Activated naive CD4-positive, alpha-beta T cell treated with anti-CD3 and anti-CD28 coated beads for 36 hours (primary cell): ENCODE measurements at places on chromosomes 3 and 15.
A peak's percentile ranks its signal among the peaks of the same experiment; 100 is the strongest.

DNA sequence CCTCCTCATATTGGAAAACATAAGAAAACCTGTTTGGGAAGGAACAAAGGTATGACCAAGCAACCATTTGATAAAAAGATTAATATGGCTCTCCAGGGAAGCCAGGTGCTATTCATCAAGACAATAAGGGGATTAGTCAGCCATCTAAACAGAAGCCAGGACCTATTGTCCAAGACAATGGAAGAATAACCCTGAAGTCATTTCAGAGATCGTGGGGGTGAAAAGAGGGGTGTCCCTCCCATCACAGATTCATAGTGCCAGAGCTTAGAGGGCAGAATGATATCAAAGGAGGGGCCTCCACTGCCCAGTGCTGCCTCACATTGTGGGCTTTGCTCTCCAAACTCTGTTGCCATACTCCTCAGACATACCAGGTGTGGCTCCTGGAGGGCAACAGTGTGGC lies 73.5 kb downstream of the DAPK2 start:
- H3K36me3 ChIP-seq, result no peaks in the 10 kb centered on the region
- H3K4me3 ChIP-seq, result no peak overlapping the region
- H3K27me3 ChIP-seq, result no peaks in the 10 kb centered on the region
- no peak for DNase-seq
- H3K4me1 ChIP-seq, result peaks cover 22% of the 10 kb centered on the region
- no peak overlapping the region for H3K27ac ChIP-seq

- no peaks in the 10 kb centered on the region for H3K27me3 ChIP-seq
- no peak overlapping the region for H3K4me3 ChIP-seq
- peak; percentile 3 for DNase-seq
- peaks cover 5% of the 10 kb centered on the region for H3K4me1 ChIP-seq
- no peaks in the 10 kb centered on the region for H3K36me3 ChIP-seq
Measured at GRCh38 chr15:78749831-78750230, 61.4 kb downstream of the ADAMTS7 start.

GRCh38 chr3:99625643-99626416 lies 12.6 kb upstream of the COL8A1 start:
- DNase-seq, result no peak
- no peaks in the 10 kb centered on the region for H3K36me3 ChIP-seq
- H3K4me3 ChIP-seq, result no peak overlapping the region
- H3K27ac ChIP-seq, result no peak overlapping the region

GRCh38 chr3:27194861-27195483 lies 174.2 kb downstream of the NEK10 start:
- no peaks in the 10 kb centered on the region for H3K36me3 ChIP-seq
- no peaks in the 10 kb centered on the region for H3K27me3 ChIP-seq
- no peaks in the 10 kb centered on the region for H3K4me1 ChIP-seq
- DNase-seq, result no peak

GRCh38 chr3:10852066-10852808 lies 36.2 kb downstream of the SLC6A11 start:
- no peak overlapping the region for H3K27ac ChIP-seq
- H3K4me1 ChIP-seq, result peaks cover 6% of the 10 kb centered on the region
- H3K4me3 ChIP-seq, result no peak overlapping the region
- peaks cover 28% of the 10 kb centered on the region for H3K27me3 ChIP-seq

DNA sequence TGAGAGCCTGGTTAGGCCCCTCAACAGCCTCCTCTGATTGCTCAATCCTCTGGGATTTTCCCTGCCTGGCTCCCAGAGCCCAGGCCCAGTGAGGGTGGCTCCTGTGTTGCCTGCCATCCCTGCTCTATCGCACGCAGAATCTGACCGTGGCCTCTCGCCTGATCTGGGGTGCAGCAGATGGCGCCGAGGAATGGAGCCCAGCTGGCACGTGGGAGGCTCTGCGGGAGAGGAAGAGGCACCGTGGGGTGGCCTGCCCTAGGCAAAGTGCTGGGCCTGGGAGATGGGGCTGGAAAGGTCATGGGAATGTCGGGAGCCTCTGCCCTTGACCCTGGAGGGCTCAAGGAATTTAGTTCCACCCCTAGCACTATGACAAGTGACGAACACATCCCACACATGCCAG lies 10.3 kb downstream of the SV2B start:
- DNase-seq, result no peak
- H3K4me1 ChIP-seq, result no peaks in the 10 kb centered on the region
- H3K36me3 ChIP-seq, result no peaks in the 10 kb centered on the region

GRCh38 chr15:64942356-64942755 lies 30.7 kb downstream of the ANKDD1A start:
- no peaks in the 10 kb centered on the region for H3K27me3 ChIP-seq
- no peak overlapping the region for H3K27ac ChIP-seq
- no peaks in the 10 kb centered on the region for H3K4me1 ChIP-seq
- no peaks in the 10 kb centered on the region for H3K36me3 ChIP-seq

DNA sequence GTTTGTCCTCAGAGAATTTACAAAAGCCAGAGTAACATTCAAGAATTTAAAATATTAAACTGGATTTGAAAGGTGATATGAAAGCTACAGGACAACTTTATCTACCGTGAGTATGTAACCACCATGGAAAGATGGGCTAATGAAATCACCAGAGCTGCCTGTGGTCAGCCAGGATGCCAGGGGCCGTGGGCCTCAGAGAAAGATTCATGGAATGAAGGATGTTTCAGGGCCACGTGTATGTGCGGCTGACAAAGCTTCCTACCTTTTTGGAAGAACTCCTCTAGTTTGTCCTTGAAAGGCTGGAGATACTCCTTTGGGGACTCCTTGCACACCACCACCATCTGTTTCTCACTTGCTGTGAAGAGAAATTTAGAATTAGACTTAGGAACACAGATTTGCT lies 138.9 kb downstream of the GREM1 start:
- DNase-seq, result no peak
- no peak overlapping the region for H3K27ac ChIP-seq
- no peaks in the 10 kb centered on the region for H3K4me1 ChIP-seq
- peaks cover 2% of the 10 kb centered on the region for H3K27me3 ChIP-seq

- H3K4me1 ChIP-seq, result peaks cover 45% of the 10 kb centered on the region
- H3K36me3 ChIP-seq, result peaks cover 9% of the 10 kb centered on the region
- H3K4me3 ChIP-seq, result no peak overlapping the region
- no peaks in the 10 kb centered on the region for H3K27me3 ChIP-seq
- no peak for DNase-seq
Measured at GRCh38 chr15:85622221-85622831, 172.4 kb downstream of the KLHL25 start.

- H3K36me3 ChIP-seq, result no peaks in the 10 kb centered on the region
Measured at GRCh38 chr3:17845026-17845812, 102.8 kb upstream of the TBC1D5 start.

GRCh38 chr3:185313693-185314246 lies 49.2 kb upstream of the MAP3K13 start:
- peaks cover 14% of the 10 kb centered on the region for H3K36me3 ChIP-seq
- peaks cover 7% of the 10 kb centered on the region for H3K4me1 ChIP-seq
- no peak overlapping the region for H3K4me3 ChIP-seq
- DNase-seq, result no peak
- peaks cover 6% of the 10 kb centered on the region for H3K27me3 ChIP-seq
- H3K27ac ChIP-seq, result no peak overlapping the region

GRCh38 chr15:77118882-77119321 lies 48.0 kb upstream of the TSPAN3 start:
- H3K27me3 ChIP-seq, result no peaks in the 10 kb centered on the region
- H3K27ac ChIP-seq, result no peak overlapping the region
- peaks cover 8% of the 10 kb centered on the region for H3K4me1 ChIP-seq
- DNase-seq, result peak; percentile 64

- H3K4me3 ChIP-seq, result no peak overlapping the region
- no peak for DNase-seq
- no peak overlapping the region for H3K27ac ChIP-seq
- no peaks in the 10 kb centered on the region for H3K36me3 ChIP-seq
Measured at GRCh38 chr15:23472033-23472432, 25.0 kb upstream of the GOLGA6L2 start.

- DNase-seq, result no peak
- peaks cover 35% of the 10 kb centered on the region for H3K4me1 ChIP-seq
- H3K4me3 ChIP-seq, result no peak overlapping the region
- H3K27ac ChIP-seq, result no peak overlapping the region
Measured at GRCh38 chr3:15750143-15750542, 47.6 kb downstream of the ANKRD28 start.

GRCh38 chr15:35678774-35679173 lies 132.8 kb upstream of the DPH6 start:
- H3K4me1 ChIP-seq, result no peaks in the 10 kb centered on the region
- peaks cover 6% of the 10 kb centered on the region for H3K27me3 ChIP-seq
- no peak overlapping the region for H3K27ac ChIP-seq

GRCh38 chr15:93882141-93882540 lies 349.2 kb upstream of the MCTP2 start:
- H3K4me3 ChIP-seq, result no peak overlapping the region
- no peaks in the 10 kb centered on the region for H3K4me1 ChIP-seq
- DNase-seq, result no peak
- H3K36me3 ChIP-seq, result no peaks in the 10 kb centered on the region

DNA sequence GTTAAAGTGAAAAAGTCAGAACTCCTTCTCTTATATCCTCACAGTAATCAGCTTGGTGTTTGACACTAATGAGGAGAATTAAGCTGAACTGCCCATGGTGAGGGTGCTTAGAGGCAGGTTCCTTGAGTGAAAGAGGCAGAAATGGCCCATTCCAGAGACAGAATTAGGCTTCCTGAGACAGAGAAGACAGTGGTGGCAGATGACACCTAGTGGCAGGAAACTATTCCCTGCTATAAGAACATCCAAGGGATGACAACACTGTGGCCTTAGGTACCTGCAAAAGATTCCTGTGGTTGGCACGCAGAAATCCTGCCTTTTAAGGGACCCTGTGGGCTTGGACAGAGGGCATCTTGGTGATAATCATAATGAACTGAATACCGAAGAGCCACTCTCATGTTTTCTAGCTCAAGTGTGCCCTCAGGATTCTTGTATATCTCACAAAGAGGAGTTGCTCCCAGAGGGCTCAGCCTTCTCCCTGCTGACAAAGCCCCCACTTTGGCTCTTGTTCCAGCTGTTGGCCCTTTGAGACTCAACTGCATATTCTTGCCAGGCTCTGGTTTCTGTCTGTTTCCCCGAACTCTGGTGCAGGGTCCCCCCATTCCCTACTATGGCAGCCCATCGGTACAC lies 56.0 kb downstream of the KBTBD12 start:
- peaks cover 14% of the 10 kb centered on the region for H3K27me3 ChIP-seq
- no peak overlapping the region for H3K27ac ChIP-seq
- DNase-seq, result peak; percentile 31
- no peaks in the 10 kb centered on the region for H3K4me1 ChIP-seq
- H3K36me3 ChIP-seq, result no peaks in the 10 kb centered on the region

GRCh38 chr15:47971637-47972036 lies 149.2 kb upstream of the SLC24A5 start:
- H3K4me1 ChIP-seq, result no peaks in the 10 kb centered on the region
- no peak overlapping the region for H3K27ac ChIP-seq
- H3K36me3 ChIP-seq, result no peaks in the 10 kb centered on the region

DNA sequence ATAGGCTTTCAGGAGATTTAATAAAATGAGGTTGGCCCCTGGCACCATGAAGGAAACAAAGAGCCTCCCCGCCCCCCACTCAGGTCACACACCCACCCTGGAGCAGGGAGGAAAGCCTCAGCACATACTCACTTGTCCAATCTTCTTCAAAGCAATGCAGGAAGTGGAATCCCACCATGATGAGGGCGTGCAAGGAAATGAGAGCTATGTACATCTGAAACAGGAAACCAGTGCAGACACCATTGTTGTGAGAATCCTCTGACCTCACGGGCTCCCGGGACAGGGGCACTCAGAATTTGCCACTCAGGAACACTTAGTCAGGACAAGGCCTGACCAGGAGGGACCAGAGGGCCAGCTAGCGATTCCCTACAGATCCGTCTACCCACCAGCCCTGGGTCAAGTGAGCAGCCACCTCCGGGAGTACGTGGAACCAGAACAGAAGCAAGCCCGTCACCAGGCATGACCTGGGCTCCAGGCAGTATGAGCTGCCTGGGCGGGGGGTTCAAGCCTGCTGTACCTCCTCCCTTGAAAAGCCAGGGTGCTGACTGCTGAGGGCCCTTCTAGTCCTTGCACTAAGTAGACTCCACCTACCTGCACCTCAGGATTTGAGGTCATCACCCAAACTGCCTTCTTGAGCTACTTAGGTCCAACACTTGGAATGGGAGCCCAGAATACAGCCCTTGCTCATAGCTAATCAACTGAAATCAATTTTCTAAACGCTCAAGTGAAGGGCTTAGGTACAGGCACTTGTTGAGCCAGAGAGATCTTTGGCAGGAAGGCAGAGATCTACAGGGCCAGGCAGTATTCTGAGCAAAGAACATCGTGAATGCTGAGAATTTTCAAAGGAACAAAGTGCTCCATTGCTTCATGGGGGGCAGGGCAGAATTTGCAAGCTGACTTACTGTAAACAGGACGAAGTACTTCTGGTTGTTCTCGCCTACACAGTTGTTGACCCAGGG lies 42.7 kb downstream of the ZDHHC3 start:
- no peak overlapping the region for H3K4me3 ChIP-seq
- peaks cover 17% of the 10 kb centered on the region for H3K36me3 ChIP-seq
- no peak for DNase-seq
- no peaks in the 10 kb centered on the region for H3K27me3 ChIP-seq

DNA sequence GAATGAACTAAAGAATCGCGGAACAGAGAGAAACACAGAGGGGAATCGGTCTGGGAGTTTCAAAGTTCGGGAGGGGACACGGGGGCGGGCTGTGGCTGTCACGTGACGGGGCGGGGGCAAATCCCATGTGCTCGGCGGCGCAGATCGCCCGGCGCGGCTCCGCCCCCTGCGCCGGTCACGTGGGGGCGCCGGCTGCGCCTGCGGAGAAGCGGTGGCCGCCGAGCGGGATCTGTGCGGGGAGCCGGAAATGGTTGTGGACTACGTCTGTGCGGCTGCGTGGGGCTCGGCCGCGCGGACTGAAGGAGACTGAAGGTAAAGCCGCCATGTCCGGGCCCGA lies at the start of gene EIF4G1:
Gene EIF4G1, plus strand, starts transcription at position 244 of the 337 bp plus-strand sequence. CDS start 1,191 bp downstream, outside the sequence.
- H3K36me3 ChIP-seq, result peaks cover 30% of the 10 kb centered on the region
- peaks cover 29% of the 10 kb centered on the region for H3K4me1 ChIP-seq
- H3K27me3 ChIP-seq, result no peaks in the 10 kb centered on the region
- DNase-seq, result peak; percentile 93
- peak within 1 kb of the TSS; percentile 90 for H3K27ac ChIP-seq

DNA sequence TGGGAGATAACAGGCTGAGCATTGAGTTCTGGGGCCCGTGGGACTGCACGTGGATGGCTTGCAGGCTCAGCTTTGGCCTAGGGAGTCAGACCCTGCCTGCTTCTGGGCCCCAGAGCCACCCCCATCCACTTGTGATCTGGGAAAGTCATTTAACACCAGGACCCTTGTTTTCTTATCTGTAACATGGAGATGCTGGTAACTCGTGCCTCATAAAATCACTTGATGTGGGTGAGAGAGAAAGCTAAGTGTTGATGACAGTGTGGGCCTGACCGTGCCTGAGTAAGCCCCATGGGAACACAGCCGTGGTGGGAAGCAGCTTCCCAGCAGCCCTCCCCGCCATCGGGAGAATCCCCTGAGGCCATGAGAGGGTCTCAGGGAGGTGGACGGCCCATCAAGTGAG lies 378.1 kb downstream of the GABRB3 start:
- H3K27me3 ChIP-seq, result no peaks in the 10 kb centered on the region
- DNase-seq, result no peak
- H3K4me1 ChIP-seq, result no peaks in the 10 kb centered on the region
- H3K36me3 ChIP-seq, result no peaks in the 10 kb centered on the region
- no peak overlapping the region for H3K4me3 ChIP-seq
- no peak overlapping the region for H3K27ac ChIP-seq
